ENCODE measurements at places on chromosomes 4 and X.

GRCh38 chrX:108437349-108438109, 693 bp downstream of the COL4A6 start:
- no peak for DNase-seq

- DNase-seq: no peak
These were observed 28.9 kb upstream of the WDFY3 start for GRCh38 chr4:84995386-84995785.

DNA sequence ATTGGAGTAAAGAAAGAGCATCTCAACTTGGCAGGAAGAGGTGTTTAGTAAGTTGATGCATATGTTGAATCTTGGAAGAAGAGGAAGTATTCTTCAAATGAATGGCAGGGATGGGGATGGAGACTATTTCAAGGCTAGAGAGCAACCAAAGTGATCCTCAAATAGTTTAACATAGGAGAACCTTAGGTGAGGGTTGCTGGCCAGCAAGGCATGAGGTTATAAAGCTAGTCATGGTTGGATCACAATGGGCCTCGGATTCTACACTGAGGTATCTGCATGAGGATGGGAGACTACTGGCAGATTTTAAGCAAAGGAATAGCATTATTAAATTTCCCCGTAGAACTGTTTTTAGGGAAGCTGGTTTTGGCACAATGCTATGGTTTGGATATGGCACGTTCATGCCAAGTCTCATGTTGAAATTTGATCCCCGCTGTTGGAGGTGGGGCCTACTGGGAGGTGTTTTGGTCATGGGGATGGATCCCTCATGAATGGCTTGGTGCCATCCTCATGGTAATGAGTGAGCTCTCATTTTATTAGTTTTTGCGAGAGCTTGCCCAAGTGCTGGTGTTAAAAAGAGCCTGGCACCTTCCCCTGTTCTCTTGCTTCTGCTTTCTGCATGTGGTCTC, 41.9 kb upstream of the ETNPPL start:
- DNase-seq: no peak

DNA sequence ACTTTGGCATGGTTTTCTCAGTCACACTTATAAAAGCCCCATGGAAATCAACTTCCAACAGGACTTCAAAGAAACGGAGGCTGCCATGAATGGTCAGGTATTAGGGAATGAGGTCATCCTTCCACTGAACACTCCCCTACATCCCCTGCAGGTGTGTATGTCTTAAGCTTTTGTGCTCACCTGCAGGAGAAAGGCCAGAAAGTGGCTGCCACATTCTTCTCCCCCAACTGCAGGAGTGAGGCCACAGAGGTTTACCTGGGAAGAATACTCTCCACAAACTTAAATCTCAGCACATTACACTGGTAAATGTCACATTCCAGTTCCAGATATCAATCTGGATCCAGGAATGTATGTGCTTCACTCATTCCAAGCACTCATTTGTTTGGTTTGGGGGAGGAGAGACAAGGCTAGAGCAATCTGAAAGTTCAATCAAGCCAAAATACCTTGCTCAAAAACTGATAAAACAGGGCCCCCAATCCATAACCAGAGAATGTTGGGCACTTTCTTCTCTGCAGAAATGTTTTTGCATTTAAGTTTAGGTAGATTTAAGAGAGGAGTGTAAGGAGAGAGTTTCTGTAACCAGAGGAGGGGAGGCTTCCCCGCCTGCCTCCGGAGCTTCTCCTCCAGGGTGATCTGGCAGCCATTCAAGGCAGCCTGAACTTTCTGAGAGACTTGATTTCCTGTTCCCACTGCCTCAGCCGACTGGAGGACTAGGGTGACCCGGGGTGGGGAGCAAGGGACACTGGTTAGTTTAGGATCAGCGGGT, 15.4 kb downstream of the FAM9C start:
- DNase-seq: no peak

GRCh38 chr4:2572076-2572475, 35.6 kb downstream of the FAM193A start:
- no peak for DNase-seq

DNA sequence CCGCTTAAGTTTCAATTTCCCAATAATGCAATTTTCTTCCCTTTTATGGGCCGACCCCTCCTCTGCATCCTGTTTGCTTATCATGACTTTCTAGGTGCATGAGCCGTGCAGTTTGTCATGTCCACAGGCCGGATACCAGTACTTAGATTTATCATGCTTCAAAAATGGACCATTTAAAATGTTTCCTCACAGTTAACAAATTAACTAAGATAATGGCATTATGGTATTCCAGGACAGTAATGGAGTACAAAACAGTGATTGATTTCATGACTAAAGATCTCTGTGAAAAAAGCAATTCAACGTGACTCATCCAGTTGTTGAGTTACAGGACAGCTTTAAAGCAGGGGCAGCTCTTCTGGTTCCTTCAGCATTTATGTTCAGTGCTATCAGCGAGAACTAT, 23.0 kb downstream of the SNX25 start:
- no peak for DNase-seq

- DNase-seq: no peak
These were observed 128.8 kb upstream of the NKX1-1 start for GRCh38 chr4:1534876-1535526.

GRCh38 chr4:40710484-40711254, 39.1 kb upstream of the NSUN7 start:
- DNase-seq: no peak

- no peak for DNase-seq
These were observed 28.6 kb downstream of the PDGFC start for GRCh38 chr4:156942991-156943390.

DNA sequence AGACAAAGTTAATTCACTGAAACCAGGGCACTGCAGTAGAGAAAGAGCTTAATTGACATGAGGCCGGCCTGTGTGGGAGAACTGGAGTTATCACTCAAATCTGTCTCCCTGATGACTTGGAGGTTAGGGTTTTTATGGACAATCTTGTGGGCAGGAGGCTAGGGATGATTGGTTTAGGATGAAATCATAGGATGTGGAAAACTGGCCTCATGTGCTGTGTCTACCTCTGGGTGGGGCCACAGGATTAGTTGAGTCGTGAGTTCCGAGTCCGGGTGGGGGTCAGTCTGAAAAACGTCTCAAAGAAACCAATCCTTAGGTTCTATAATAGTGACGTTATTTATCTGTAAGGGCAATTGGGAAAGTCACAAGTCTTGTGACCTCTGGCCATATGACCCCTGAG, 68.1 kb downstream of the UCHL1 start:
- DNase-seq: no peak

GRCh38 chr4:156144961-156145360, 191.3 kb upstream of the CTSO start:
- DNase-seq: no peak

- no peak for DNase-seq
These were observed 12.7 kb downstream of the TKTL1 start for GRCh38 chrX:154308108-154308946.

DNA sequence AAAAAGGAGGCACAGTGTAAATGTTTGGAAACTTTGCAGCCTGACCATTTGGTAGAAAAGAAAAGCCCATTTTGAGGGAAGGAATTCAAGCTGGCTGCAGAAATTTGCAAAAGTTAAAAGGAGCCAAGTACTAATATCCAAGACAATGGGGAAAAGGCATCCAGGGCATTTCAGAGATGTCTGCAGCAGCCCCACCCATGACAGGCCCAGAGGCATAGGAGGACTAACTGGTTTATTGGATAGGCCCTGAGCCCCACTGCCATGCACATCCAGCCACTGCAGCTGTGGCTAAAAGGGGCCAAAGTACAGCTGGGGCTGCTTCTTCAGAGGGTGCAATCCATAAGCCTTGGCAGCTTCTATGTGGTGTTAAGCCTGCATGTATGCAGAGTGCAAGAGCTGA, 104.9 kb downstream of the HS3ST1 start:
- no peak for DNase-seq

DNA sequence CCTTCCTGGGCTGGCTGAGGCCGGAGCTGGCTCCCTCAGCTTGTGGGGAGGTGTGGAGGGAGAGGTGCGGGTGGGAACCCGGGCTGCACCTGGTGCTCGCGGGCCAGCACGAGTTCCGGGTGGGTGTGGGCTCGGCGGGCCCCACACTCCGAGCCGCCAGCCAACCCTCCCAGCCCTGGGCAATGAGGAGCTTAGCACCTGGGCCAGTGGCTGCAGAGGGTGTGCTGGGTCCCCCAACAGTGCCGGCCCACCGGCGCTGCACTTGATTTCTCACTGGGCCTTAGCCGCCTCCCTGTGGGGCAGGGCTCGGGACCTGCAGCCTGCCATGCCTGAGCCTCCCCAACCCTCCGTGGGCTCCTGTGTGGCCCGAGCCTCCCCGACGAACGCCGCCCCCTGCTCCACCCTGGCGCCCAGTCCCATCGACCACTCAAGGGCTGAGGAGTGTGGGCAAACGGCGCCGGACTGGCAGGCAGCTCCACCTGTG, 182.7 kb upstream of the PAQR3 start:
- no peak for DNase-seq

GRCh38 chrX:132472397-132472796, 16.4 kb downstream of the MBNL3 start:
- DNase-seq: no peak

DNA sequence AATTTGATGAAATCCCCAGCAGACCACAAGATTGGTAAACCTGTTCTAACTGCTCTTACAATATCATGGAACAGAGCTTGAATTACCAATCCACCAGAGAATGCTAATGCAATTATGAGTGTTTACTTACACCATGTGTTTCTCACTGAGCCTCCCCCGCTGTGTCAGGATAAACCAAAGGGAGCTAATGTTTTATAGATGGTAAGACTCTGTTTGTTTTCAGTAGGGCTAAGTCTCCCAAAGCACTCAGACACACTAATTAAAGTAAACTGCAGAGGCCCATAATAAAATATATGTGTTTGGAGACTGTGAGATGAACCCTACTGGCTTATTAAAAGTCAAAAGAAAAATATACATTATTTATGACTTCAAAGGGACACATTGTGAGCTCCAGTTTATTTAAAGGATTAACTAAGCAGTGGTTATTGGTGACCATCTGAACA, 261.7 kb upstream of the FAM241A start:
- no peak for DNase-seq

- no peak for DNase-seq
These were observed 14.5 kb downstream of the ZCCHC18 start for GRCh38 chrX:104126856-104127255.

GRCh38 chrX:2629316-2630007, 61.6 kb upstream of the CD99 start:
- no peak for DNase-seq

GRCh38 chr4:88208156-88208555, 49.7 kb upstream of the ABCG2 start:
- DNase-seq: no peak

DNA sequence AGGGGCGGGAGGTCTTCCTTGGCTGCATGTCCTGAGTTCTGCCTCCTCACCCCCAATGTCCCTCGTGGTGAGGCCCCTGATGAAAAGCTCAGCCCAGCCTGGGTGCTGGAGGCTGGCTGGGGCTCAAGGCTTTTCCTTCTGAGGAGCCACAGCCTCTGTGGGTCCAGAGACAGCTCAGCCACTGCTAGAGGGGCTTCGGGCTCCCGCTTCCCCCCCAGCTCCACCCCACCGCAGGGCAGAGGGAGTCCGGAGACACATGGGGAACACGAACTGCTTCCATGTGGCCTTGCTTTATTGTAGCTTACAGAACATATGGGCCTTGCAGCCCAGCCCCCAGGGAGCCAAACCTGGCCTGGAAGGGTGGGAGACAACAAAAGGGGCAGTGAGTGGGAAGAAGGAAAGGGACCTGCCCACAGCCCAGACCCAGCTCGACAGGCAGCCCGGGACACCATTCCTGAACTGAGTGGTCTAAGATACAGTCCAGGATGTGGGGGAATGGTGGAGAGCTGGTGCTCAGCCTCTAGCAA, 89.9 kb upstream of the NKX1-1 start:
- no peak for DNase-seq

DNA sequence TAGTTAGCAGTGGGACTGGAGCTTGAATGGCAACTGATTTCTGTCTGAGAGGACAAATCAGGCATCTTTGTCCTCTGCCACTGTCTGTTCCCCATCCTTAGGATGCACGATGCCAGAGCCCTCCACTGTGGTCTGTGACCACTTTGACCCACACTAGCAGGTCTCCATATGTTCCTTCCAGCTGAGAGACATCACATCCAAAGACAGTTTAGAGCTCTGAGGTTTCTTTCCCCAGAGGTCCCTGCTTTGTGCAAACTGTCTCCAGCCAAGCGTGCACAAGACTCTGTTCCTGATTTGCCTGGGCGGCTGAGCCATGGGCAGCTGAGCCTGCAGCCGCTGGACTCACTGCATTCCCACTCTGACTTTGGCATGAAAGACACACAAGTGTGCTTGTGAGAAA, 98.0 kb downstream of the PTTG2 start:
- DNase-seq: no peak

DNA sequence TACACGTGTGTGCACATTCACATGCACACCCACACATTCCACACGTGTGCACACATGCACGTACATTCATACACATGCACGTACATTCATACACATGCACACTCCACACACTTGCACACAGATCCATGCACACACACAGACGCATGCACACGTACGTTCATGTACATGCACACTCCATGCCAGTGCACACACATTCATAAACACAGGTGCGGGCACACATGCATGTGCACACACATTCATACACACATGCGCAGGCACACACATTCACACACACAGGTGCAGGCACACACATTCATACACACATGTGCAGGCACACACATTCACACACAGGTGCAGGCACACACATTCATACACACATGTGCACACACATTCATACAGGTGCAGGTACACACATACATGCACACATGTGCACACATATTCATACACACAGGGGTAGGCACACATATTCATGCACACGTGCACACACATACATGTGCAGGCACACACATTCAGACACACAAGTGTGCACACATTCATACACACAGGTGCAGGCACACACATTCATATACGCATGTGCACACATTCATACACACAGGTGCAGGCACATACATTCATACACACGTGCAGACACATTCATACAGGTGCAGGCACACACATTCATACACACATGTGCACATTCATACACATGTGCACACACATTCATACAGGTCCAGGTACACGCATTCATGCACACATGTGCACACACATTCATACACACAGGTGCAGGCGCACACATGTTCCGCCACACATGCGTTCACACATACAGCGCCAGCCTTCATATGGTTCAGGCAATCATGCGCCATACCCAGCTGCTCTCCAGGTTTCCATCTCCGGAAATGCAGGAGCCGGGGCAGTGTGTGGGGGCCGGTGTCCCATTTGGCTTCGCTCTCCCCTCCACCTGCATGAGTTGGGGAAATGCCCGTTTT, 124.8 kb downstream of the HMX1 start:
- no peak for DNase-seq

DNA sequence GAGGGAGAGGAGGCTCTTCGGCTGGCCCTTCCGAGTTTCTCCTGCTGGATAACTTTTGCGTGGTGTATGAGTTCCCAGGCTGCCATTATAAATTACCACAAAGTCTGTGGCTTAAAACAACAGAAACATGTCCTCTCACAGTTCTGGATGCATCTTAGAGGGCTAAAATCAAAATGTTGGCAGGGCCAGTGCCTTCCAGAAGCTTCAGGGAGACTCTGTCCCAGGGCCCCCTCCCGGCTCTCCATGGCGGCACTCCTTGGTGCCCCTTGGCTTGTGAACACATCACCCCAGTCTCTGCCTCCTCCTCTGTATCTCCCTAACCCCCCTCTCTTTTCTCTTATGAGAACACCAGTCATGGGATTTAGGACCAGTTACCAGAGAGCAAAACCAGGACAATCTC, 23.3 kb upstream of the PPP2R2C start:
- DNase-seq: no peak

GRCh38 chr4:122643257-122643656, 22.4 kb upstream of the IL21 start:
- no peak for DNase-seq

Measured in GM12892 (cell line).